Adrenal gland (tissue), 19 donors: ENCODE measurements at places on chromosomes 6 and 20. TPM values are rescaled to one million over a fixed set of nuclear protein-coding genes. Genes with fewer than 3 reads are reported as not detected.

- peaks cover 4% of the 10 kb centered on the region for H3K4me1 ChIP-seq
- H3K27me3 ChIP-seq: peaks cover 5% of the 10 kb centered on the region
- H3K36me3 ChIP-seq: no peaks in the 10 kb centered on the region
- no peak for DNase-seq
These were observed 90.5 kb upstream of the PAX1 start for GRCh38 chr20:21614980-21615379.

GRCh38 chr6:155260686-155261085, 3.1 kb upstream of the CLDN20 start:
- no peak for DNase-seq
- H3K4me1 ChIP-seq: peaks cover 27% of the 10 kb centered on the region
- H3K27me3 ChIP-seq: no peaks in the 10 kb centered on the region
- peak overlapping the region; percentile 38 for H3K4me3 ChIP-seq
- no peaks in the 10 kb centered on the region for H3K36me3 ChIP-seq

DNA sequence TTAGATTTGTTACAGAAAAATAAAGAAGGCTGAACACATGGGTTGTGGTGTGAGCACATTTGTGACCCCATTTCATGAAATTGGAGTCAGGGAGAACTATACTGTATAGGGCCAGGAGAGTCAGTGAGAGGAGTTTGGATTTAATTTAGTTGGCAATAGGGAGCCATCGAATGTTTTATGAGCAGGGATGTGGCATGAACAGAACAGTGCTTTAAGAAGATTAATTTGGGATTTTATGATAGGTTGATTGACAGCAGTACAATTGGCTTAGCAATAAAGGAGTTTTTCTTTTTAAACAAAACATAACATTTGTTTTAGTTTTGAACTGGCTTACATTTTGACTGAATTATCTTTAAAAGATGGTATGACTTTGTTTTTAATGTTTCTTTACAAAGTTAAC, 105.6 kb upstream of the GLP1R start:
- no peaks in the 10 kb centered on the region for H3K27me3 ChIP-seq
- H3K4me1 ChIP-seq: no peaks in the 10 kb centered on the region
- DNase-seq: no peak
- H3K4me3 ChIP-seq: no peak overlapping the region
- no peaks in the 10 kb centered on the region for H3K36me3 ChIP-seq

PARD6B gene
- total RNA-seq: 7.7 TPM
